LHCN-M2 (cell line): ENCODE measurements at places on chromosomes 11 and 22.
A peak's percentile ranks its signal among the peaks of the same experiment; 100 is the strongest.

GRCh38 chr11:128686021-128686741 lies 7.7 kb upstream of the FLI1 start:
- no peak for DNase-seq

DNA sequence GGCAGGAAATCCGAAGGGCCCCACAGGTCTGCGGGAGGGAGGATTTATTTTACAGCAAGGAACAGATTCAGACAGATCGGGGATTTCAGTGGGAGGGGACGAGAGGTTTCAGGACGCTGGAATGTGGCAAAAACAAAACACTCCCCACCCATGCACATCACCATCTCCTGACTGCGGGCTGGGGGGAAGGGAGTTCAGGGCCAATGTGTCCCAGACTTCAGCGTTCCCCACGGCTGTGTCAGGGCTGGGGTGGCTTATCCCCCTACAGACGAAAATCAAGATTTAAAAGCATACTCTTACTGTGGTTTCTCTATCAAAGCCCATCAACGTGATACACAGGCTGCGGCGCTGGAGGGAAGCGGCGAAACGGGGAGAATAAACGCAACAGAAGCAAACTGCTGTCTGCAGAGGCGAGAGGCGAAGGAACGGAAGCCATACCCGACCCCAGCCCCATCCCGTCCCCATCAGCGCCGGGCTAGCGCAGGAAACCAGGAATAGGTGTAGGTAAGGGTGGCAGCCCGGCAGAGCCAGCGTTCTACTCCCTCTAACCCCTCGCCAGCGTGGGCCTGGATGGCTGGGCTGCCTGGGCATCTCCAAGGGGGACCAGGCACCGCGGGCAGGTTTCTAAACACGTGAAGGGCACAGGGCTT lies 2.7 kb downstream of the TENM4 start:
- DNase-seq, result no peak

GRCh38 chr11:66281776-66282467 lies 3.9 kb downstream of the CNIH2 start:
- no peak for DNase-seq

DNA sequence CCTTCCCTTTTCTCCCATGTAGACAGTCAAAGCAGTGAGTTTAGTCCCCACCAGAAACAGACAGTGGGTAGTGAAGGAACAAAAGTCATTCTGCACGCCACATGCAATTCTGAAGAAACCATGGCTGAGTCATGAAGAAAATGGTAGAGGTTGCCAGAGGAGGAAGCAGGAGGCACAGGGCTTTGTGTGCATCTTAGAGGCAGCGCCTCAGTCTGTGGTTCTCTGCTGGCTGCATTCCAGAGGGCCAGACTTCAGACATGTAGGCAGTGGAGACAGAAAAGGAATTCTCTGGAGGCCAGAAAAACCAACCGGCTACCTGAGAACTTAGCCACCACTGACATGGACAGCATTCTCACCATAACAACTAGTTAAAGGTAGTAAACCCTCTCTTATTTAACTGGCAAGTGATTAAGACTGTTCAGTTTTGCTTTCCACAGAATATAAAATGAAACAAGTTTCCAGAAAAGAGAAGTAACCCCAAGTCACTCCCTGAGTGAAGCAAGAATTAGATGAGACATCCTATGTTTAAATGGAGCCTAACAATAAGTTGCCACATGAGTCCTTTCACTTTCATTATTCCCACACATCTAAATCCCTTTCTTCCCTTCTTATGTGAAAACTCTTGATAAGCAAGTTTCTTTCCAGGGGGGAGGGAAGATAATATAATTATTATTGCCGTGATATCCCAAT lies 556.1 kb downstream of the SOX6 start:
- DNase-seq, result peak; percentile 69

GRCh38 chr11:14643697-14644225 lies at the start of gene PDE3B:
PDE3B (plus strand) TSS chr11:14643804; CDS start chr11:14644076, 272 bp downstream.
- DNase-seq, result no peak

- DNase-seq, result peak; percentile 56
These were observed 14.8 kb upstream of the TMEM216 start for GRCh38 chr11:61377461-61378160.

- no peak for DNase-seq
These were observed 19.5 kb downstream of the SLC5A12 start for GRCh38 chr11:26702406-26702805.

GRCh38 chr22:23495614-23496444 lies 84.3 kb downstream of the IGLL1 start:
- no peak for DNase-seq

DNA sequence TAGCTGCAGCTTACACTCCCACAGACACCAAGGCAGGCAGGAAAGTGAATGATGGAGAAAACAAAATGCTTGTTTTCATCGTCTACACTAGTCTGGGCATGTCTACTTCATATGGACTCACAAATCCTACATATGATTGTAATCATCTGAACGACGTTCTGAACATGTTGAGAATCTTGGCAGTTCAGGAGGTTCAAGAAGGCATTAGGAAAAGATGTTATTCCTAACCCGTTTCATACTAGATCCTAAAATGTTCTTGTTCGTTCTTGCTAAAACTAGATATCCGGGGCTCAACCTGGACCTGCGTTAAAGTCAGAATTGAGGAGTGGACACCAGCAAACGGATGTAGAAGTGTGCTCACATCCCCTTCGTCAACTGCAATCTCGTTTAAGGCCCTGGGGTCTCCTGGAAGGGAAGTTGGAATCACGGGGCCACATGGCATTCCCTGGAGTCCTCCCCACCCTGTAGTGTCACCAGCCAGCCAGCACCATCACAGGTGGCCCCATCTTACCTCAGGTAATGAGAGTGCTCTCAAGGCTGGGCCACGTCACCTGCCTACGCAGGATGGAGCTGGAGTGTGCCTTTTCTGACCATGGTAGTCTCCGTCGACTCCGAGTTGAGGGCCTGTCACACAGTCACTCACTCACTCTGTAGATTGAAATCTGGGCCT lies 37.3 kb downstream of the C11orf58 start:
- DNase-seq, result no peak

DNA sequence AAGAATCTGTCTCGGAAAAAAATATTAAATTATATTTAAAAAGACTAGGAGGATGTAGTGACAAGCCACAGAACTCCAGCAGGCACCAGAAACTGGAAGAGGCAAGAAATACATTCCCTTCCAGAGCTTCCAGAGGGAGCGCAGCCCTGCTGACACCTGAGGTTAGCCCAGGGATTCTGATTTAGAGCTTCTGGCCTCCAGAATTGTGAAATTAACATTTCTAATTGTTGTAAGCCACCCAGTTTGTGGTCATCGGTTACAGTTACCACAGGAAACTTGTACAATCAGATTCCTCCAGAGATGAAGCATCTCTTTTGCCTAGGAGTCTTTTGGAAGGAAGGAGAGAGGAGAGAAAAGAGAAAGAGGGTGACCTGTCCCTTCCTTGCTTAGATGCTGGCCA lies 6.4 kb upstream of the UBASH3B start:
- DNase-seq, result no peak

DNA sequence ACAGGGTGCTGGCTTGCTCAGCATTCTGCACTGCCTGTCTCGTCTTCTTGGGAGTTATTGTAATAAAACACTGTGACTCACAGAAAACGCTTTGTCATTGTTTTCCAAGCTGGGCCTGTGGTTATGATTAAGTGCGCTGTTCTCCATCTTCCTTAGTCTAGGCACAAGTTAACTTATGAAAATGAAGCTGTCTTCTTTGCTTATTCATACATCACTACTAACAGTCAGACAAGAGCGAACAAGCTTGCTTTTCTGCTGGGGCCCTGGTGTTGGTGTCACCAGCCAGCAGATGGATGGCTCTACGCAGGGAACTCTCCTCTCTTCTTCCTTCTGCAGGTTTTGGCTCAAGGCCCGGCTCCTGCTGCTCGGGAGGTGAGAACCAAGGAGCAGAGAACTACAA lies 380.1 kb upstream of the SYN3 start:
- DNase-seq, result peak; percentile 90

GRCh38 chr11:47467357-47467756 lies 18.4 kb upstream of the RAPSN start:
- no peak for DNase-seq

DNA sequence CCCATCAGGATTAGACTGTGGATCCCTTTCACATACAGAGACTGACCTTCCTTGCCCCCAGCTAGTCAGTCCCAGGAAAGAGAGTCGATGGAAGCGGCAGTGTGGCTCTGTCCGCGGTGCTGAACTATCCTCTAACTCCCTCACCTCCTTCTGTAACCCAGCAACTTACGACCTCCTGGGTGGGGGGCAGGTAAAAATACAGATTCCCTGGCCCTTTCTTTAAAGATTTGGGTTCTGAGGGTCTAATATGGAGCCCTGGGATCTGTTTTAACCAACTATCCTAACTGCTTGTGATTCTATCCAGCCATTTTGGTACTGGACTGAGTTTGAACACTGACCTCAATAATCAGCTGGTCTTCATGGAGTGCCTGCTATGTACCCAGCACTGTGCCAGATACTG lies 23.2 kb downstream of the MFNG start:
- DNase-seq, result peak; percentile 48

- DNase-seq, result peak; percentile 22
These were observed 29.4 kb downstream of the APOL6 start for GRCh38 chr22:35677460-35678187.

GRCh38 chr11:128919216-128919615 lies 23.5 kb downstream of the TP53AIP1 start:
- DNase-seq, result no peak

- peak; percentile 94 for DNase-seq
These were observed 1.6 kb downstream of the FADS1 start for GRCh38 chr11:61814958-61815789.

GRCh38 chr11:77093987-77094840 lies 8.4 kb upstream of the OMP start:
- DNase-seq, result no peak

DNA sequence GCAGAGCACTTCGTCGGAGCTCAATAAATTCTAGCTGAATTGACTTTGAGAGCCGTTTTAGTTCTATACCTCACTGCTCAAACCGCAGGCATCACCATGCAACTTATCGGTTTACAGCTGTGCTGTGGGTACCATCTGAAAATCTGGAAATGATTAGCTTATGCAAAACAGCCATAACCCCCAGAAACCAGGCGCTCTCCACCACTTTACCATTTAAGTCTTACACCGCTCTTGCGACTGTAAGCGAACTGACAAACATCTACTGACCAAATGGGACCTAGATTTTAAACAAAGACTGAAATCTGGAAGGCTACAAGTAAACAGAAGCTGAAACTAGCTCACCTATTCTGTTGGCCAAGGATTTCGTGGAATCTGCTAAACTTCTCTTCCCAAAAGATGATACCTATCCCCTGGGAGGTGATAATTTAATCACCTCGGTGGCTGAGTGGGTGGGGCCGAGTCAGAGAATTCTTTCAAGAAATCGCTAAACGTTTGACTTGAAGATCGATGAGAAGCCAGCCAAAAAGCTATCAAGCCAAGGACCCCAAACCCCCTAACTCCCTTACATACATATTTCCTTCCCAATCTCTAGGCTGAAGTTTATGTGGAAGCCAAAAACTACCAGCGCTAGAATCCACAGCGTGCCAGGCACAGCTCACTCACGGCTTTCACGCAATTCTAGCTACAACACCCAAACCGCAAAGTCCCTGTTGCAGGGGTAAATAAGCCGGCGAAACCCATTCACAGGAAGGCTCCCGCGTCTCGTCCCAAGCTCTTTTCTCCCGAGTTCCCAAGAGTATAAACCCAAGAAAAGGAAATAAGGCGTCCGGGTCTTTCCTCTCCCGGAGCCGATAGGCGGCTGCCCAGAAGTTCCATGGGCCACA lies 644 bp downstream of the SPTY2D1 start:
- no peak for DNase-seq

DNA sequence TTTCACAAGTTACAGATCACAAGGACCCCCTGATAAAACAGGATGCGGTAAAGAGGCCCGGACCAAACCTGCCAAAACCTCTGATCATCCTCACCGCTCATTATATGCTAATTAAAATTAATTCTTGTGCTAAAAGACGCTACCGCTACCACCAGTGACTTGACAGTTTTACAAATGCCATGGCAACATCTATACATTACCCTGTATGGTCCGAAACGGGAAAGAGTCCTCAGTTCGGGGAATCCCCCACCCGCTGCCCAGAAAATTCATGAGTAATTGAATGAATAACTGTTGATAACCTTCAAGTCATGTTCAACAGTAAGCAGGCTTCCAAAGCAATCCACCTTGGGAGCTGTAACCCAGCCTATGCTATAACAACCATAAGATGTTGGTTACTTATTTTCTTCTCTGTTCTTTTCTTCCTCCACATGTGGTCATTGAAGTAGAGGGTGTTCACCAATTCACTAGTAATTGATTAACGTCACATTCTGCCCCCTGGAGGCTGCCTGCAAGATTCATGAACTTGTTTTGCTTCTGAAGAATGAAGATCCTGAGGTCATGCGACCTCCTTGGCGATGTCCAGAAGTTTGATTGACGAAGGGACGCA lies 20.6 kb downstream of the APOBEC3H start:
- DNase-seq, result peak; percentile 33

- peak; percentile 55 for DNase-seq
These were observed 14.0 kb downstream of the GALNT18 start for GRCh38 chr11:11607772-11608171.

DNA sequence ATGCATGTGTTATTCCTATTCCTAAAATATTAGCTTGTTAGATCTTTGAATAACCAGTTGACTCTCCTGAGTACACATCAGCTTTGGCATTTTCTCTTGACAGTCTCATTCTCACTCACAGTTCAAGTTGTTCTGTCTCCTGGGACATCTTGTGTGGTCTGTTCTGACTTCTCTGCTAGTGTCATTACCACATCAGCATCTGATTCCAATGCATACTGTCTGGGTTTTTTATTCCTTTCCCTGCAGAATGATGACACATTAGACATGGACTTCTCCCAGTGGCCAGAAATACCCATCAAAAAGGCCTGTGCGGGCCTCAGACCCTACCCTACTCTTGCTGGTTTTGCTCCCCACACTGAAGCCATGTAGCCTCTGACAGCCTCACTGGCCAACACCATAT lies 2.7 kb downstream of the ZNF74 start:
- DNase-seq, result peak; percentile 71

DNA sequence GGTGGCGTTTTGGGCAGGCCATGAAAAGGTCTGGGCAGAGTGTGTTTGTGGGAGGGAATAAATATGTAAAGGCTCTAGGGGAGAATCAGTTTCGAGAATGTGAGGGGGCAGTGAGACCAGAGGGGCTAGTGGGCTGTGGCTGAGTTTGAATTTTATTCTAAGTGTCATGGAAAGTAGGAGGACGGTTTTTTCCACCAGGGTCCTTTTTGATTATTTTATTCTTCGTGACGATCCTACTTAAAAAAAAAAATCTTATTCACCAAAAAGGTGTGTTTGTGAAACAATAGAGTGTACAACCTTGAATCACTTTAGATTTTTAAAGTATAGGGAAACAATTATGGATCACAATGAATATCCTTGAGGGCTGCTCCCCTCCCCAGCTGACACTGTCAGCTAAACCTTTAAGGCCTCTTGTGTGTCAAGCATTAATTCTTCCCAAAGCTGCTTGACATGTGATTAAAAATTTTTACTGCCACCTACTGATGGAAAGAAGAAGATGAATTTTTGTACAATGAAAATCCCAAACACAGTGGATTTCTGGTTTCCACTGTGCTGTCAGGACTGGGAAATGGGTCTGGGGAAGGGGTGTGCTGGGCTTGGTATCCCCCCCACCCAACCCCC lies 107.5 kb upstream of the OR4B1 start:
- peak; percentile 52 for DNase-seq
